ENCODE measurements at places on chromosomes 7 and 10.

DNA sequence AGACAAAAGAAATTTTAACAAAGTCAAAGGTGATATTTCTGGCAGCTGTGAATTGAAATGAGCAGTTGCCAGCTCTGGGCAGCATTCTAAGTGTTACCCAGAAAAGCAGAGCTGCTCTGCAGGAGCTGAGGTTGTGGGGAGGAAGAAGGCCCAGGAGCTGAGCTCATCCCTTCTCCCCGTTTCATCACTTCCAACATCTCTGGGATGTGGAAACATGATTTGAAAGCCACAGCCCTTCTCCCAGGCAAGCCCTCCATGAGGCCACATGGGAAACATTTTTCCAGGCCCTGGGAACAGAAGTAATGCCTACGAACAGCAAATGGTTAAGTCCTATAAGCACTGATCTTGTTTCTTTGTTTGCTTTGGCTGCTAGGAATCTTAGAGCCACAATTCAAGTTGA lies 10.9 kb upstream of the DMBT1 start:
- DNase-seq = no peak

- DNase-seq = no peak
Measured at GRCh38 chr10:5528989-5529701, 4.4 kb downstream of the CALML3 start.

DNA sequence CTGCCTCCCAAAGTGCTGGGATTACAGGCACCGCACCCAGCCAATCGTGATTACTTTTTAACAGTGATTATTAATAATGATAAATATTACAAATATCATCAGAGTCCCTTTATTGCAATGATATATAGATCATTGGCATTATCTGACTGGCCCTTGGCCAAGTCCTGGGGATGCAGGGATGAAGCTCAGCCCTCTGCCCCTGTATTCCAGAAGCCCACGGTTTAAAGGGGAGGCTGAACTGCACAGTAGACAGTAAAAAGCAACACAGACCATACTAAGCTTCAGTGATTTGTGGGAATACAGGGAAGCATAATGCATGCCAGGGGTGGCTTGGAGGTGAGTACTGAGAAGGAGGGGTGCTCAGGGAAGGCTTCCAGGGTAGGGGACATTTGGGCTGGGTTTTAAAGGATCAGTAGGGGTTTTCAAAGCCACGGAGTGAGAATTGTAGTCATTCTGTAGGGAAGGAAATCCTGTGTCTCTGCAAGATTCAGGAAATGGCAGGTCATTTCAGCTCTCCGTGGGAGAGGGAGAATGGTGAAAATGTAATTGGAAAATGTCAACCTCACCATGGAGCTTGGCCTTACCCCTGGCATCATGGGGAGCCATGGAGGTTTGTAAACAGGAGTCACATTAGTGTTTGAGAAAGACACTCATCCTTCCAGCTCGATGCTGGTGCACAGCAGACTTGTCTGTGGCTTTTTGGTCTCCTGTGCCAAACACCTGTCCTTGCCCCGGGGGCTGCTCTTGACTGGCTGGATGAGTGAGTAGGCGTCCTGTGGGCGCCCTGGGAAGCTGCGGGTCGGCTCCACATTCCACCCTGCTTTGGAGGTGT lies 8.8 kb downstream of the ADAMTS14 start:
- no peak for DNase-seq

GRCh38 chr7:94250987-94251386 lies 143.7 kb upstream of the COL1A2 start:
- DNase-seq = no peak

DNA sequence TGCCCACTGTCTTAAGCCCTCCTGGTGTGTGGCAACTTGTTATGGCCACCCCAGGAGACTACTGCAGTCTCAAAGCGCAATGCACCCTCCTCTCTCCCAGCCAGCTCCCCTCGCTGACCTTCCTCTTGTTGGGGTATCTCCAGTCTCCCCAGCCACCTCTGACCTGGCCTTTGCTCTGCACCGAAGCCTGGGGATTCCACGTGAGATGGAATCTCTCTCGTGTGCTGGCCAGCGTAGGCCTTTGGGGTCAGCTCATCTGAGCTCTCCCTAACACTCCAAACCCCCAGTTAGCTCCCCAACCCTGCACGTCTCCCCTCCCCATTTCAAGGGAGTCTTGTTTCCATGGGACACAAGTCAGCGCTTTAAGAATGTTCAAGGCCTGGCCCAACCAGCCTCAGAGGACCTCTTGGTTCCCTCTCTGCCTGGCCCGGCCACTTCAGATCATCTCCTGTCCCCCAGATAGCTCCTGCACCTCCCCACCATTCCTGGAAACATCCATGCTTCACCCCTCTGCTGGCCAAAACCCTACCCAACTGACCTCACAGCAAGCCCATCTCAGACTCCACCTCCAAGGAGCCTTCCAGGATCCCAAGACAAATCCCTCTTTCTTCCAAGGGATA lies 11.2 kb downstream of the ITPRIP start:
- no peak for DNase-seq

DNA sequence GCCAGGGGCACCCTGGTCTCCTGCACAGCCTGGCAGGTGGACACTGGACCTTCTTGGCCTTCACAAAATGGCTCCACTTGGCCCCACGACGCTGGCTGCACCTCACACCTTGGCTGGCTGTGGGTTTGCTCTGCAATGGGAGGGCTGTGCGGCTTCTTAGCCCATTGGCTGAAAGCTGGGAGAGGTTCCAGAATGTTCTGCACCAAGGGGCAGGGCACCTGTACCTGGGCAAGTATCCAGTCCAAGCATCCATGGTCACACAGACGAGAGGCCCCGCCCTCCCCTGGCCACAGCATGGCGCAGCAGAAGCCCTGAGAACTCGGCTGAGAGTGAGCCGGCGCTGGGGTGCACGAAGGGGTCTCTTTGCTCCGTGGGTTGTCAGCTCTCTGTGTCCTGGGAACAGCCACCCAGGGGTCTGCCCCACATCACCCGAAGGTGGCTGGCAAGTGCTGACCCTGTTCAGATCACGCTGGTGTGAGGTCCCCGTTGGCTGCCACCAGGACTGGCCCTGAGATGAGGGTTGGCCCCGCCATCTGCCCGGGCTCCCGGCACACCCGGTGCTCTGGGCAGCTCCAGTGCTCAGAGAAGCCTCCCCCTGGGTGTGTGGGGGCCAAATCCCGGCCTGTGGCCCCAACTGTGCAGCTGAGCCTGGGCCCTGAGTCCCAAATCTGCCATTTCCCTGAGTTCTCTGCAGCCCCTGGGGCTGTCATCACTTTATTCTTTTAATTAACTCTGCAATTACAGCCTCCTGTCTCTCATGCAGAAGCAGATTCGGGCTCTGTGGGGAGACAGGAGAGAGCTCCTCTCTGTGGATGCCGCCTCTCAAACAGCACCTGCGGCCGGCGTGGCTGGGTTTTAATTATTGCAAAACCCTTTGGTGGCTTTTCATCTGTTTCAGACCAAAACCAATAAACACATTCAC lies 19.4 kb upstream of the ADGRA1 start:
- DNase-seq = no peak

GRCh38 chr7:47253650-47254080 lies 328.2 kb downstream of the TNS3 start:
- DNase-seq = no peak

- no peak for DNase-seq
Measured at GRCh38 chr7:131105294-131105798, 222.3 kb upstream of the MKLN1 start.

GRCh38 chr7:121084748-121085336 lies 96.3 kb downstream of the CPED1 start:
- DNase-seq = no peak

DNA sequence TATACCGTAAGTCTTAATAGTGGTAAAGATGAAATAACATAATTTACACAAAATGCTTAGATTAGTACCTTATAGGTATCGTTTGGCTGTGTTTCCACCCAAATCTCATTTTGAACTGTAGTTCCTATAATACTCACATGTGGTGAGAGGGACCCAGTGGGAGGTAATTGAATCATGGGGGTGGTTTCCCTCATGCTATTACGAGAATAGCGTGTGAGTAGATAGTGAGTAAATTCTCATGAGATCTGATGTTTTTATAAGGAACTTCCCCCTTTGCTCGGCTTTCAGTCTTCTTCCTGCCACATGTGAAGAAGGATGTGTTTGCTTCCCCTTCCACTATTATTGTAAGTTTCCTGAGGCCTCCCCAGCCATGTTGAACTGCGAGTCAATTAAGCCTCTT lies 426.3 kb upstream of the POT1 start:
- no peak for DNase-seq

DNA sequence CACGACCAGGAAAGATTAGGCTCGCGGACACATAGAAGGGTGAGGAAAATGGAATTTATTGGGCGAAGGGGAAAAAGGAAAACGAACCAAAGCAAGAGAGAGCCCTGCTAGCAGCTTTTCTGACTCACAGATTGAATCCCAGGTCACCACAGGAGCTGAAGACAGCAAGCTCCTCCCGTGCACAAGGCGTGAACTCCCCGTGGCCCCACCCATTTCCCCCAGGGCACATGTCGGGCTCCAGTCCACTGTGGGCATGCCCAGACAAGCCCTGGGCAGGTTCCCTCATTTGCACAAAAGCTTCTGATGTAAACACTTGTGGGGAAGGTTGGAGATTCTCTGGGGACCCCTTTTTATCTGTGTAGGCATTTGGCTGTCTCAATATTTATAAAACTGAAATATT lies 582.4 kb downstream of the SUGCT start:
- no peak for DNase-seq

GRCh38 chr7:75571209-75571608 lies 79.1 kb downstream of the SPDYE5 start:
- no peak for DNase-seq

- DNase-seq = no peak
Measured at GRCh38 chr10:93334901-93335327, 147.2 kb downstream of the MYOF start.

Measured in progenitor cell of endocrine pancreas (in vitro differentiated cells).